CD4-positive, alpha-beta memory T cell (primary cell): ENCODE measurements at places on chromosomes 5 and 9.

GRCh38 chr5:149280124-149280523, 8.5 kb downstream of the AFAP1L1 start:
- DNase-seq: no peak

GRCh38 chr5:97405941-97406340, 222.9 kb upstream of the RIOK2 start:
- DNase-seq: no peak

DNA sequence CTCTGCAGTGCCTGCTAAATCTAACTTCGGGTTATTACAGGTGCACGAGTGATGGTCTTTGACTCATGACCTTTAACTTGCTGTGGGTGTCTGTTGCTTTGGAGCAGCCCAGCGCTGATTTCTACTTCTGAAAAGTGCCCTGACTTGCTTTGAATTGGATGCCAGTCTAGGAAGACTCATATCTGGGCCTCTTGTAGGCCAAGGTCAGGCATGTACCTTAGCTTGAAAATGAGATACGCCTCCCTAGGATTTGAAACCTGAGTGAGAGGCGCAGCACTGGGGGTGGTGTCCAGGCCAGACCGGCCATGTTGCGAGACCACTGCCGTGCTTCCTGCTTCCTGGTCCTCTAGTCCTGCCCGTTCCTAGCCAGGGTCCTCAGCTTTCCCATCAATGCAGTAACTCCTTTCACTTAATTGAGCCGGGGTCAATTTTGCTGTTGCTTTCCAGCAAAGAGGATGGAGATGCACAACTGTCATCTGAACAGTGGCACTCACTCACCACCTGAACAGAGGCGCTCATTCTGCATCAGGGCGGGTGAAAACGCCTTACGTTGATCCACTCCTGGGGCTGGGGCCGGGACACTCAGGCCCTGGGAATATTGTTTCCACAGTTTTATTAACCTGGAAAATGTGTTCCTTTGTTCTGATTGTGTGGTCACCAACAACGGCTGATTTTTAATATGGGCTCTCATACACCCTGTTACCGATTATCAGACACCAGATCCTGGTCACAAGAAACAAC, 14.3 kb downstream of the PCAT7 start:
- no peak for DNase-seq

DNA sequence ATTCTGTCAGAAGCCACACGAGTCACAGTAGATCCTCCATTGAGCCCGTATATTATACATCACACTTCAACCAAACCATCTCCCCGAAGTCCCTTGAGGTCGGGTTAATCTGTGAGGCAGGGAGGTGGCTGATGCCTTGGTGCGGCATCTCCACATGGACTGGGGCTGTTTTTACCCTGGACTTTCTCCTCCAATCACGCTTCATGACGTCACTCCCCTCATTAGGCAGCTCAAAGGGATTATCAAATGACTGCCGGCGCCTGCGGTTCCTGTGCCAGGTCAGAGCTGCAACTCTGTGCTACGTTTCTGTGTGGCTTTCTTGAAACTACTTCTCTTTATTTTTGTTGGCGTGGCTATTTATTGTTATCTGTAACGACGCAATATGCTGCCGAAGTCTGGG, 53.7 kb downstream of the TMOD1 start:
- DNase-seq: no peak

GRCh38 chr5:150556859-150557508, 49.1 kb downstream of the NDST1 start:
- no peak for DNase-seq

- DNase-seq: no peak
Observed at GRCh38 chr5:76021936-76022584, 61.1 kb upstream of the SV2C start.

- no peak for DNase-seq
Observed at GRCh38 chr5:139063664-139064054, 134.5 kb downstream of the SIL1 start.

- no peak for DNase-seq
Observed at GRCh38 chr5:132301344-132302271, 7.4 kb downstream of the SLC22A4 start.

DNA sequence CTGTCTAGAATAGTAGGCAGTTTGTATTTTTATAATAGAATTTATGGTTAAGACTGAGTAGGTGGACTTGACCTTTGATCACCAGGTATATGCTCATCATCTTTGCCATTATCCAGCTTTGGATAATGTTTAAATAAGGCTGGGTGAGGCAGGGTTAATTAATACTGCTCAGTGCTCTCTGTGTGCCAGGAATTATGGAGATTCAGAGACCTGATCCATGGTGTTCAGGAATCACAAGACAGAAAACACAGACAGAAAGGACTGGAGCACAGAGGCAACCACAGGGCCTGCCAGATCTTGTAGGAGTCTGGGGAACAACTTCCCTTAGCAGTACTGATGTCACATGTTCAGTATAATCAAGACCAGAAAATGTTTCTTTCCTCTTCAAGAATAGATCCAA, 186.3 kb upstream of the ADCY2 start:
- no peak for DNase-seq

GRCh38 chr9:27626244-27627187, 53.2 kb upstream of the C9orf72 start:
- no peak for DNase-seq

- no peak for DNase-seq
Observed at GRCh38 chr5:153543959-153544470, 53.5 kb downstream of the GRIA1 start.

- no peak for DNase-seq
Observed at GRCh38 chr5:107857785-107858184, 187.0 kb upstream of the EFNA5 start.

GRCh38 chr5:112957036-112957808, 19.4 kb upstream of the DCP2 start:
- no peak for DNase-seq

DNA sequence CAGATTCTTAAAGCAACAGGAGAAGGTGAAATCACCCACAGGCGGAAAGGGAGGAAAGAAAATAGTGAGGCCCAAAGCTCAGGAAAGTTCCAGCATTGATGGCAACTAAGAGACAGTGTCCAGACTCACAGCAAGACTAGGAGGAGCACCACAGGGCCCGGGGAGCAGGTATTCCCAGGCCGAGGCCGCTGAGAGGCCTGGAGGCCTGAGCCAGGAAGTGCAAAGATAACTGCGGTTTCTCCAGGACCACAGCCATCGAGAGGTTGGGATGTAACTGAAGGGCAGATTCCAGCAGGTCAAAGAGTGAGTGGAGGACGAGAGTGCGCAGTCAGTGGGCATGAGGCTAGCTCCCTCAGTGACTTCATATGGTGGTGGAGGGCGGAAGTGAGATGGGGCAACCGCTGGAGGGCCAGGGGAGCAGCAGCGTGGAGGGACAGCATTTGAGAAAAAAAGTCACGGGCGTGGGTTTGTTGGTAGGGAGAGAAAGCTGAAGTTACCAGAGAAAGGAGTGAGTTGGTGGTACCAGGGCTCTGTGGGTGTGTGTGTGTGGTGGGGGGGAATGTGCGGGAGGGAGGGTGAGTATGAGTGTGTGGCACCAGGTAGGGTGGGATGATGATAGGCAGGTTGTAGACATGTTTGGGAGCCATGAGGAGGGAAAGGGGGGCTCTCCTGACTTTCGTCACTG, 89.7 kb downstream of the PSD2 start:
- no peak for DNase-seq

DNA sequence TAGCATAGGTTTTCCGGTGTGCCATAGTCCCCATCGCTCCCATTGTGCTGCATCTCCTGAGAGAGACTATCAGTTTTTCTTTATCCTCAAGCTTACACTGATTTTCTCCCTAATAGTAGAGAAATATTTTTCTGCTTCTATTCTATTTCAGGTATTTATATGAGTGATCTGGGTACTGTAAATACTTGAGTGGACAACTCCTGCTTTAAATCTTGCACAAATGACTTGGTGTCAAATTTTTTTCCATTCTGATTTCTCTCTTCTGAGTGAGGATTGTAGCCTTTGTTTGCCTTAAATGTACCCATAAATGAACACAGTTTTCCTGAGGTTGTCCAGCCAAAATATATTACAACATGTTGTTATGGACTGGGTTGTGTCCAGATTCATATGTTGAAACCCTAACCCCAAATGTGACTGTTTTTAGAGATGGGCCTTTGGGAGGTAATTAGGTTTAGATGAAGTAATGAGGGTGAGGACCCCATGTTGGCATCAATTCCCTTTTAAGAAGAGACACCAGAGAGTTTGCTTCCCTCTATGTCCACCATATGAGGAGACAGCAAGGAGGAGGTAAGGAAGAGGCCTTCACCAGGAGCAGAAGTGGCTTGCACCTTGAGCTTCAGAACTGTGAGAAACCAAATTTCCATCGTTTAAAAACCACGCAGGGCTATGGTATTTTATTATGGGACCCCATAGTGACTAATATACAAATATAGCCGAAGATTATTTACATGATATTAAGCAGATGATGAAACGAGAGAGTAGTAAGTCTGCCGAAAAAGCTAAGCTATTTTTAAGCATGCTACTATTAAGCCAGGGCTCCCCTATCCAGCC, 336.4 kb upstream of the MPDZ start:
- no peak for DNase-seq

DNA sequence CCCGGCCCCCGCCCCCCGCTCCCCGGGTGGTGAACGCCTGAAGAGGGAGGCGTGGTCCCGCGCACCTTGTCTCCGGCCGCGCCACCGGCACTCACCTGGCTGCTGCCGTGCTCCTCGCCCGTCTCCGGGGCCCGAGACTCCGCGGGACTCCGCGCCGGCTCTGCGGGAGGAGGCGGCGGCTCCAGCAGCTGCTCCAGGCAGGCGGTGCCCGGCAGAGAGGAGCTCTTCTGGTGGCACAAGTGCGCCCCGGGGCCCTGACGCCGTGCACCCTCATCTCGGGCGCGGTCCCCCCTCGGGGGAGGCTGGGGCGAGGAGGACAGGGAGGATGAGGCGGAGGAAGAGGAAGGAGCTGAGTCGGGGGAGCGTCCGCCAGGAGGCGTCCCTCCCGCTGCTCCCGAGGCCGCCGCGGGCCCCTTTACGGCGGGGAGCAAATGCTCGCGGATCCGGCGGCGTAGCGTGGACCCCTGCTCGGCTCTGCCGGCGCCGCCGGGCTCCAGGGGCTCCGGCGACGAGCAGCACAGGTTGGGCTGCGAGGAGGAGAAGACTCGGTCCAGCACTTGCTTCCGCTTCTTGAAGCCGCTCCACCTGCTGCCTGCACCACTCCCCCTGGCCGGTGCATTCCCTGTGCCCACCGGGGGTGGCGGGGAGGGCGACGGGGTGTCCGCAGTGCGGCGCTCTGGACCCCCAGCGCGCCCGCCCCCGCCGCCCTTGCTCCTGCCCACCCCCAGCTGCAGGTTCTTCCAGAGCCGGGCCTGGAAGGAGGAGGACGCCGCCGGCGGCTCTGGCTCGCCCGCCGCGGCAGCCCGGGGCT, 928 bp downstream of the MCTP1 start:
- DNase-seq: peak; percentile 5

DNA sequence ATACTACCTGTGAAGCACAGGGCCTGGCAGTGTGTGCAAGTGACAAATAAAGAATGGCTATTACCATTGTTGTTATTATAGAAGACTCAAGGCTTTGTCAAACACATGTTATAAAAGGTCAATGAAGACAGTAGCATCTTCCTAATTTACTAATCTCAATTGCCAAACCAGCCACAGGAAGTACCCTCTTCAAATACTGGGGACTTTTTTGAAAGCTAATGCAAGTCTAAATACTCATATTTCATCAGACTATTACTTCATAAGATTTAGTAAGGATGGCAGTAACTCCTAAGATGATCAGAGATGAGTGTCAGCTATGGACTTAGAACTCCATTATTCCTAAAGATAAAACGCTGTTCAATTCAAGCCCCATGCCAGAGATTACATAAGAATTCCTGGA, 43.0 kb downstream of the GNAQ start:
- DNase-seq: no peak

DNA sequence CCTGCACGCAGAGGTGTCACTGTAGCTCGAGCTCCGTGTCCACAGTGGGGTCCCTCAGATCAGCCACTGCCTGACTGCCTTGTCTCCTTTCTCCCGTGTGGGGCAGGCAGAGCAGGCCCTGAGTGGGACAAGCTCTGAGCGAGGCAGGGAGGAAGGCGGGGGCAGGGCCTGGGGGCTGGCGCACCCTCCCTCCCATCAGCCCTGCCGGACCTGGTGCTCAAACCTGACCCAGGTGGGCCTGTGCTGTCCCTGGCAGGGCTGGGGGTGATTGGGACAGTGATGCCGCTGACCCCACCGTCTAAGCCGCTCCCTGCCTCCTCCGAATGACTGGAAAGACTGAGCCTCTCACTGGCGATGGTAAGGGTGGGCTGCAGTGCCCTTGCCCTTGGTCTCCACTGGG, 60.9 kb downstream of the KCNT1 start:
- DNase-seq: no peak

DNA sequence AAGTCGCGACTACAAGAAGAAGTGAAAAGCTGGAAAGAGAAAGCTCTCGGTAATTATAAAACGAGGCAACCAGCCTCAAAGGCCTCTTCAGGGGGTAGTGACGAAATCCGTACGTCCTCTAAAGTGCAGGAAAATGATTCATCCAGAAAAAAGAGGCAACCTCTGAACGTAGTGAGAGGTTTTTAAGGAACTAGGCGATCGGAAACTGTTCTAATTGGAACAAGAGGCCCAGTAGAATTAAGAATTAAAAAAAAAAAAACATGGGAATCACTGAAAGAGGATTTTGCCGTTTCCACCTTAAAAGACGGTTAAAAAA, 1.0 kb downstream of the CSNK1A1 start:
- peak; percentile 12 for DNase-seq

- DNase-seq: no peak
Observed at GRCh38 chr9:8136477-8136876, 336.9 kb upstream of the DMAC1 start.

DNA sequence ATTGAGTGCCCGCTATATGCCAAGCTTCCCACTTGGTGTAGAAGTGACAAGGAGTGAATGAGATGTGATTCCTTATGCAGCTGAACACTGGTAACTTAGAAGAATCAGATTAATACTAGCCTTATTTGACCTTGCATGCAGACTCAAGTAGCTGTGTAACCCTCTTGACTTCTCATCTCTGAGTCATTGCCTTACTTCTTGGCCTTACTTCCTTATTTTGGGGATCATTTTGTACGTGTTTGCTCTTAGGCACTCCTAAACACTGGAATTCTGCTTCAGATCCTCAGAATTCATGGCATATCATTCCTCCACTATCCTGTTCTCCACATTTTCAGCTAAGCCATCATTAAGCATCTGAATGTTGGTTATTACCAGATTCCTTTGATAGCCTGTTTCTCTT, 948.9 kb upstream of the ARRDC3 start:
- no peak for DNase-seq

GRCh38 chr9:137252555-137253506, 1.7 kb downstream of the STPG3 start:
- no peak for DNase-seq

GRCh38 chr9:20823051-20823450, 139.0 kb downstream of the FOCAD start:
- DNase-seq: no peak
